Karpas-422 (cell line): ENCODE measurements at places on chromosomes 6 and 20.

- no peak for DNase-seq
Measured at GRCh38 chr6:24988562-24988961, 52.8 kb upstream of the RIPOR2 start.

- DNase-seq = no peak
Measured at GRCh38 chr6:37632291-37632690, 65.4 kb downstream of the MDGA1 start.

- no peak for DNase-seq
Measured at GRCh38 chr6:40482532-40482931, 104.6 kb downstream of the LRFN2 start.

- no peak for DNase-seq
Measured at GRCh38 chr6:21228876-21229460, 364.6 kb upstream of the SOX4 start.

GRCh38 chr20:9119776-9120175 lies 50.9 kb downstream of the PLCB4 start:
- no peak for DNase-seq

DNA sequence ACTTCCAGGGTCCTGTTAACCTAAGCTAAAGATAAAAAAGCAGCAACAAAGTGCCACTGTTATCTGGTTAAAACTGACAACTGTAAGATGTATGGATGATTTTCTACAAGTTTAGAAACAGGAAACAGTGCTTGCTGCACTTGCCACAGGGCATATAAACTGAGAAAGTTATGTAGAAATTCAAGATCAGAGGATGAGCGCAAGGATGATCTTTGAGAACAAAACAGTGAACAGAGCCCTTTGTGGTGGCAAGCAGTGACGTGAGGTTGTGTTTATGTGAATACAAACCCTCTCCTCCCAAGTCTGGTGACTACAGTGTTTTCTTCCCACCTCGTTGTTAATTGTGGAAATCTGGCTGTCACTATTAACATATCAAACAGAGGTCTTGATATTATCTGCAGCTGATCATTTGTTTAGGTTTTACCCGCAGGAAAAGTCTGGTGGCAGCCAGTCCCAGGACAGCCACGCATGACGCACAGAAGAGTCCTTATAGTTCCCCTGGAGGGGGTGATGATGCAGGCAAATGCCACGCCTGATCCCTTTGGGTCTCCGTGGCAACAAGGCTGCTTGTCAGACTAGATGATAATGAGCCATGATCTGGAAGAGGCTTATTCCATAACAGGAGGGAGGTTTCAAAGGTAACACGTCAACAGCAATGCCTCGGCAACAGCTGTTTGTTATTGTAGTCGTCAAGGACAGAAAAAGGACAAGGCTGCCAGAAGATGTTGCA lies 43.1 kb upstream of the TNFAIP3 start:
- DNase-seq = no peak

GRCh38 chr20:57408536-57409233 lies 17.5 kb downstream of the RBM38 start:
- DNase-seq = peak; percentile 56

DNA sequence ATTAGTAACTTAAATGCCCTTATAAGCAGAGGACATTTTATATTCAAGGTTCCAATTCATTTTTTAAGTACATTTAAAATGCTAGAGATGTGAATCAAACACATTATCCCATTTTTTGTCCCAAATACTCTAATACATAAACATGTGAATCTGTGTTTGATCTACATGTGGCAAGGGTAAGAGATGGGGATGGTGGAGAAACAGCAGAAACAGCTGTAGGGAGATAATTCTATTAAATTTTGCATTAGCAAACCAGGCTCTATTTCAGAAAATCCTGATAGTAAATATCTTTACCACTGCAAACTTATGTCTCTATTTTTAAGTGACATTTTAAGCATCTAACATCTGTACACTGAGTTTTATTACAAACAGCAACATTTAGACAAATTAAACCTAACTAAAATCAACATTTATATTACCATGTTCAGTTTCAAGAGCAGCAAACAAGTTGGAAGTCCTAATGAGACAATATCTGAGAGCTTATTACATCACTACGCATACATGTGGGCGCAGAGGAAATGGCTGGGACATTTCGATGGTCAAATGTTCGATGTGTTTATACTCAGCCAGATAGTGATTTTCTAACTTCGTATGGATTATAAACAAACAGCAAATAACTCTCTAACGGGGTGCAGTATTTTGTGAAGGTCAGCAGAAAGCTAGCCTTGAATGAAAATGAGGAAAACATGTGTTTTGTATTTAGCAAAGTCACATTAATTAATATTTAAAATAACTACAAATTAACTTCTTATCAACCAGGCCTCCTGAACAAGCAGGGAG lies 165.1 kb downstream of the GJA1 start:
- DNase-seq = no peak

DNA sequence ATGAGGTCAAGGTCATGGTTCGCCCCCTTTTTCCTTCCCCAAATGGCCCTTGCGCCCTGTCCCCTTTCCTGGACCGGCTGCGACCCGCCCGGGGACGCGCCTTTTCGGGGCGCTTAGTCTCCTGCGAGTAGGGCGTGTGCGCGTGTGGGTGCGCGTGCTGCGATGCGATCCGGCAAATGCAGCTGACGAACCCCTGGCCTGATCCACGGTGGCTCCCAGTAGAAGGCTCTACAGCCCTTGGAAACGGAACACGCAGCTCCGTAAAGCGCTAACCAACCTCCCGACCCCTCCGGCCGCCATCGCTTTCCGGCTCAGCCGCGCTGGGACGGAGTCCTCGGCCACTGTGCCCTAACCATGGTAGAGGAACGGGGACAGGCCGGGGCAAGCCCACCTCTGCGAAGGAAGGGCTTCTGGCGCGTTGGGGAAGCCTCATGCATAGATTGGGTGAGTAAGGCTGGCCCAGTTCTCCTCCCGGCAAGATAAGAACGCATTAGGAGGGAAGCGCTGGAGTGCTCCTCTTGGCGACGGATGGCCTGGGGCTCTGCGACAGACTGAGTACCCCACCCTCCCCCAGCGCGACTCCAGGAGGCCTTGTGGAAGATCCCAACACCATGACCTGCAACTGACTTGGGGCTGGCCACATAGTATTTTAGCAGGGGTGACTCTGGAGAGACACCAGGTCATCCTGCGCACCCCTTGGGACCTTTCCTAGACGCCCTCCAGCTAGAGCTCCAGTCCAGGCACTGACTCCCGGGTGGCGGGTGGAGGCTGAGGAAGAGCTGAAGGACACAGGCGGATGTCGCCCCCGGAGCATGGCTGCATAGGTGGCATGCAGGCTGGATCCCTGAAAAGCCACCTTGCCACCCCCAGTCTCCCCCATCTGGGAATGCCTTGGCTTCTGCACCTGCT lies 1.1 kb upstream of the SLC4A11 start:
- no peak for DNase-seq

DNA sequence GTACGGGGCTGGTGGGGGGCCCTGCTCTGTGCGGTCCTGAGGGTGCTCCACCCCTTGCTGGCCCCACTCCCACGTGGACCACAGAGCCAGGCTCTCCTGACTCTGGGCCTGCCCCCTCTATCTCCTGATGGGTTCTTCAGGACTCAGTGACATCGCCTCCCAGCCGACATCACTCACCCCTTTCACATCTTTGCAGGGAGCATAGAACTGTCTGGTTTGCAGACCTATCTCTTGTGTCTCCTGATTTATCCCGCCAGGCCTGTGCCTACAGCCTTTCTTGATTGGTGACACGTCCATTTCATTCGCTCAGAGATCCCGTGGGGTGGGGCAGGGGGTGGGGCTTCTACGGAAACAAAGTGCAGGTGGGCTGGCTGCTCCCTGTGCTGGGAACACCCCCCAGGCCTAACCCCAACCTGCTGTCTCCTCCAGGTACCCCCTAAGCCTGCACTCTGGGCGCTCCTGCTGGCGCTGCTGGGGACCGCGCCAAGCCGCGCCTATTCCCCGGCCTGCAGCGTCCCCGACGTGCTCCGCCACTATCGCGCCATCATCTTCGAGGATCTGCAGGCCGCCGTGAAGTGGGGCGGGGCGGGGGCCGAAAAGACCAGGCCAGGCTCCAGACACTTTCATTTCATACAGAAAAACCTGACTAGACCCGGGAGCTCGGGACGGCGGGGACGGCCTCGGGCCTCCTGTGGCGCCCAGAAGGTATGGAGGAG lies 1.7 kb downstream of the C20orf204 start:
- DNase-seq = peak; percentile 67

DNA sequence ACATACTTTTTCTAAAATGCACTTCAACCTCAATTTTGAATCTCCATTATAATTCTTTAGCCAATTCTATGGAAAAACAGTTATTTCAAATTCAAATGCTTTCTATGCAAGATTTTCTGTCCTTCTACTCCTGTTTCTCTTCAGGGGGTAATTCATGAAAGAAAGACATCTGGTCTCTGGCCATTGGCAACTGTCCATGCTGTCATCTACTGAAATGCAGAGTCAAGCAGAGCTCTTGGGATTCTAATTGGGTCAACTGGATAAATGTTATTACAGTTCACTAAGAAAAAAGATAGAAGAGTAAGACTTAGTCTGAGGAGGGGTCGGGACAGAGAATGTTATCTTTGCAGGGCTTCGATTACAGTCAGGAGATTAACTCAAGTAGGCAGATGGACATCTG lies 22.0 kb upstream of the BMP5 start:
- DNase-seq = no peak
